ENCODE measurements at places on chromosomes 1 and 21.

DNA sequence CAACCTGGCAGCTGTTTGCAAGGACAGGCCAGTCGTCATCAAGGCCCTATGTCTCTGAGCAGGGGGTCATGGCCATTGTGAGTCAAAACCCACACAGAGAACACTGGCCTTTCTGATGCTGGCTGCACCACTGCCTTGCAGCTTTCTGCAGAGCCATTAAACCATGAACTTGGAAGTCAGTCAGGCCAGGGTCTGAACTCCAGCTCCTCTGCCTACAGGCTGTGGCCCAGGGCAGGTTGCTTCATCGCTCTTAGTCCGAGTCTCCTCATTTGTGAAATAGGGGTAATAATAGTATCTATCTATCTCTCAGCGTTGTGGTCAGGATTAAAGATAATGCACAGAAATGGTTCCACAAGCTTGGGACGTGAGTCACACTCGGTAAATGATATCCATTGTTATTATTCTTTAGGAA is 35.8 kb upstream of the HIVEP3 start:
- DNase-seq: no peak

- DNase-seq: no peak
These were observed 12.9 kb downstream of the CAMK2N1 start for GRCh38 chr1:20472860-20473711.

- no peak for DNase-seq
These were observed 409.9 kb upstream of the ESRRG start for GRCh38 chr1:217133092-217133491.

- DNase-seq: no peak
These were observed 5.7 kb downstream of the C1orf210 start for GRCh38 chr1:43279666-43280065.

DNA sequence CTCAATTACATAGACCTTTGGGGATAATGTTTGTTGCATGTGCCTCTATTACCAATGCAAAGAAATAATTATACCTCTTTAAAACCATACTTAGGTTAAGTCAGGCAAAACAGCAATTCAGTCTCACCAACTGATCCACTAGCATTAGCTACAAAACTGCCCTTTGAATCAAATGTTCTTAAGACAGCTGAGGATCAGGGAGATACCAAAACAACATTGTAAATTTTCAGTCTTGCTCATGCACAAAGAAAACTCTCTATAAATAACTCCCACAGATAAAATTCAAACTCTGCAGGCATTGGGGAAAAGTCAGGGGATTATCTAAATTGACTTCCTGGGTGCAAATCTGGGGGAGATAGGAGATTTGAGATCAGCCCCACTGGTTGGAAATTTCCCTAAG is 100.9 kb upstream of the DPT start:
- no peak for DNase-seq

- no peak for DNase-seq
These were observed 66.6 kb downstream of the SPATA6 start for GRCh38 chr1:48405400-48405799.

DNA sequence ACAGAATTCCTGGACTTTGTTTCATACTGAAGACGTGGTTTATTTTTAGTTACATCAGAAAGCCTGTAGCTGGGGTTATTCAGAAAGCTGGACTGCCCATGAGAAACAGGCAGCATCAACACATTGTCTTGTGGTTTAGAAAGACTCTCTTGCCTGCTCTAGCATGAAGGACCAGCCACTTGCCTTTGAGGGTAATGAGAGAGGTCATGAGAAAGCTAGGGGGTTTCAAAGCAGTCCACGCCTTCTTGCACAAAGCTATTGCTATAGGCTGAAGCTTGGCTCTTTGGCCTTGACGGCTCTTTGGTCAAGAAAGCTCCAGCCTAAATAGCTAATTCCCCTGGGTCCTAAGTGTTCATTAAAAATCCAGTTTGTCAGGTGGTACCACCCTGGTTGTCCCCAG is 208.1 kb downstream of the PRDM2 start:
- no peak for DNase-seq

DNA sequence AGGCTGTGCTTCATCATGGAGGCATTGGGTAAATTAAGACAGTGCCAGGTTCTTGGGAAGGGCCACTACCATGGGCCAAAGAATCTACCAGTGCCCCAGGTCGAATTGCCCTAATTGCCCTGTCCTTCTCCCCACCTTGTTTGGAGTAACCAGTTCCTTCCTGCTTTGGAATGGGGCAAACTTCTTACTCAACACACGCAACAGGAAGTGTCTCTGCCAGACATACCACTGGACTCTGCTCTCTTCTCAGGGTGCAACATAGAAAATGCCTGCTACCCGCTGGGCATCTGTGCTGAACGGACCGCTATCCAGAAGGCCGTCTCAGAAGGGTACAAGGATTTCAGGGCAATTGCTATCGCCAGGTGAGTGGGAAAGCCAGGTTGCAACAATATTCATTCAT is 15.8 kb downstream of the CDA start:
- no peak for DNase-seq

DNA sequence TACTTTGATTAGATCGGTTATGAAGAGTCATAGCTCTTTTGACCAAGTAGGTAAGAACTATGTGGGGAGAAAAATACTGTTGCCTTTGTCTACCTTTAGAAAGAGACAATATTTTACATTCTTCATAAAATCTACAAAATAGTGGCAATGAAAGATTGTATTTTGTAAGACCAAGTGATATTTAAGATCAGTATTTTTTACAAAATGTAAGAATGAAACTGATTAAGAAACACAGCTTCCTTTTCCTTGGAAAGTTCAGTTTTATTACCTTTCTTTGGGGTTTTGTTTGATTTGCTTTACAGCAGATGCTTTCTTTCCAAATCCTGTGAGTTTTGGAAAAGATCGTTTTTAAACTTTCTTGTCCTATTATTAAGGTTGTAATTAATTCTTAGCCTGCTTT is 69.8 kb downstream of the SLC35A3 start:
- DNase-seq: no peak

GRCh38 chr1:9128166-9128519 is 759 bp downstream of the GPR157 start:
- no peak for DNase-seq

GRCh38 chr1:201655243-201655642 is 116.3 kb downstream of the NAV1 start:
- DNase-seq: no peak

DNA sequence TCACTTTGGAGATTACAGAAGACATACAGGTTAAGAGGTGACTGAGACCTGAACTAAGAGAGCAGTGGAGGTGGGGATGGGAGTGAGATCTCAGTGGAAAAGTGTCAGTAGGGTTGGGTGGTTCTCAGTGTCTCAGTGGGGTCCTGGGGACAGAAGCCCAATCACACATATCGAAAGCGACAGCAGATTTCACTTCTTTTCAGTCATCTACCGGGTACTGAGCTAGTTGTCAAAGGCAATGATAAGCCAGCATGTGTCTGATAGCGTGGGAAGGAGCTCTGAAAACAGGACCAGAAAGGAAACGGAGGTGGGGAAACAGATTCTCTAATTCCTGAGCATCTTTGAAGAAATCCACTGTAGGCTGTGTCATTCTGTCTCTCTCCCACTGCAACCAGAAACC is 59.5 kb downstream of the RHOU start:
- no peak for DNase-seq

DNA sequence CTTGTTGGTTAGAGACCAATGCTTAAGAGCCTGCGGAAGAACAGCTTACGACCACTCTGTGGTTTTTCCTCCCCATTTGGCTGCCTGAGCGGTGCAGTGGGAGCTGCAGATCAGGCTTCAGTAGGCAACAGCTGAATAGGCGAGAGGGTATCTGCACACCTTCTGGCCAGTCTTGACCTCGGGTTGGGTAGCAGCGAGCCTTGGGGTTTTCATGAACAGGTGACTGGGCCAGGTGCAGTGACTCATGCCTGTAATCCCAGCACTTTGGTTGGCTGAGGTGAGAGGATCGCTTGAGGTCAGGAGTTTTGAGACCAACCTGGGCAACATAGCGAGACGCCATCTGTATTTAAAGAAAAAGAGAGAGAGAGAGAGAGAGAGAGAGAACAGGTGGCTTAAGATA is 41.0 kb downstream of the NENF start:
- no peak for DNase-seq

DNA sequence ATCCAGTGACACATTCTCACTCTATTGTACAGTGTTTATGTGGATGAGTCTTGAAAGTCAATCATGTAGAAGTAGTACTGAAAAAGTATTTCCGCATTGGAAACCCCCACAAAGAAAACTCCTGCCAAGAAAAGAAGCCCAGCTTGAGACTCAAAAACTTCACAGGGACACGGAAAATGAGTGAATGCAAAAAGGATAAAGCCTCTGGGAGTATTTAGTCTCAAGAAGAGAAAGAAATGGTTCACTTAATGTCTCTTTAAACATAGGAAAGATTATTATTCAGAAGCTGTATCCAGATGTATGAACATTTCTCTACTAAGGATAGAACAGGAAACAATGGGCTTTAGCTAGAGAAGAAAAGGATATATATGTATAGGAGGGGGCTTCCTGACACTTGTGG is 304.5 kb downstream of the BARHL2 start:
- no peak for DNase-seq

- DNase-seq: no peak
These were observed 24.2 kb upstream of the FAM20B start for GRCh38 chr1:179001451-179001850.

DNA sequence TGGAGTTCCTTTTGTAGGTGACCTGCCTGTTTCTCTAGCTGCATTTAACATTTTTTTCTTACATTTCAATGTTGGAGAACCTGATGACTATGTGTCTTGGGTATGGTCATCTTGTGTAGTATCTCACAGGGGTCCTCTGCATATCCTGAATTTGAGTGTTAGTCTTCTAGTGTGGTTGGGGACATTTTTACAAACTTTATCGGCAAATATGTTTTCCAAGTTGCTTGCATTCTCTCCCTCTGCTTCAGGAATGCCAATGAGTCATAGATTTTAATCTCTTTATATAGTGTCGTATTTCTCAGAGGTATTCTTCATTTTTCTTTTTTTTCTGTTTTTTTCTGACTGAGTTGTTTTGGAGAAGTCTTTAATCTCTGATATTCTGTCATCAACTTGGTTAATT is 684.0 kb downstream of the NCAM2 start:
- DNase-seq: no peak

DNA sequence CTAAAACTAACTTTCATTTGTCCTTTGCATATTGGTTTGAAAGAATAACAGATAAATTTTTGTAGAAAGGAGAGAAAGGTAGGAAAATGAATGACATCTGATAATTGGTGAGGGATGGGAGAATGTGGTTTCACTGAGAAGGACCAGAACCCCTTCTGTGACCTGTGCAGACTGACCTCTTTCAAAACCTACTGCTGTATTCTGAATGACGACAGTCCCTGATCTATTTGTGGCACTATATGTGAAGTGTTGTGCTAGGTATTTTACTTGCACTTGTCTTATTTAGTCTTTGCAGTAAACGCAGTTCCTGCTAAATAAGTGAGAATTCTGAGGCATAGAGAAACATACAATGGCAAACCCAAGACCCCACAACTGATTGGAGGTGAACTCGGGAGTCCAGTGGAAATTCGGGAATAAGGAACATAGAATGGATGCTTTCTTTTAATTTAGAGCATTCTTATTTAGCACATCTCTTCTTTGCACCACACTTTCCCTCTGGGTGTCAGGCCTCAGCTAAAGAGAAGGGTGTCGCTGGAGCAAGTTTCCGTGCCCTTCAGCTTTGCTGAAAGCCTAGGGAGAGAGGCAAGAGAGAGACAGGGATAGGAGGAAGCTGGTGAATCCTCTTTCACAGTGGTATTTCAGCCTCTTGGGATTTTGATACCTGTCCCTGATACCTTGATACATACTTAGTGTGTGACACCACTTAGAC is 230.2 kb downstream of the PAPPA2 start:
- DNase-seq: no peak

GRCh38 chr1:175866776-175867175 is 123.4 kb upstream of the TNR start:
- DNase-seq: no peak

GRCh38 chr1:168656485-168656884 is 72.5 kb downstream of the DPT start:
- DNase-seq: no peak

GRCh38 chr1:57894315-57894714 is 470.5 kb upstream of the DAB1 start:
- no peak for DNase-seq

DNA sequence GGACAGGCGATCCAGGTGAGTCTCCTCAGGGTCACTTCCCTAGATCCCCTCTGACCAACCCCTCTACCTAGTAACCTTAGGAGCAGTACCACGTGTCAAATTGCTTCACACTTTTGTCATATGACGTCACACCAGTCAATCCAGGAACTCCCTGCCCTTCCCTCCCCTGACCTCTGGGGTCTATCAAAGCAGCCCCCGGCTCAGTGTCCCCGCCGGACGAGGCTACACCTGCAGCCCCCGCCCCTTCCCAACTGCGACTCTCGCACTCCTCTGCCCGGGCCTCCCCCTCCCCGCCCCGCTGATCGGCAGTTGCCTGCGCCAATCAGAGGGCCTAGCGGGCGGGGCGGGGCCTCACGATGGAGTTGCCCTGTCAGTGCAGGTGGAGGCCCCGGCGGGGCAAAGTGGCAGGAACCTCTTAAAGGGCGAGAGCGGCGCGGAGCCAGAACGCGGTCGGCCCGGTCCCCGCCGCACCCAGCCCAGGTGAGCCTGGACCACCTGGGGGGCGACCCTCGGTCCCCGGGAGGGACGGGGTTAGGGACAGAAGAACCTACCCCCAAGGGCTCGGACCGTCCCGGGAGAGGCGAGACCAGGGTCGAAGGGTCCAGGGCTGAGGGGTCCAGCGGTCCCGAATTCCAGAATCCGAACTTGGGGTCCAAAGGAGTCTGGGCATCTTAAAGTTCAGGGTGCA is 27.5 kb upstream of the EPB41 start:
- peak; percentile 71 for DNase-seq

GRCh38 chr1:14817223-14818170 is 219.0 kb downstream of the KAZN start:
- DNase-seq: no peak

- DNase-seq: no peak
These were observed 125.0 kb downstream of the LYPLAL1 start for GRCh38 chr1:219298571-219299148.

- no peak for DNase-seq
These were observed 91.6 kb upstream of the CHODL start for GRCh38 chr21:18153063-18153462.

DNA sequence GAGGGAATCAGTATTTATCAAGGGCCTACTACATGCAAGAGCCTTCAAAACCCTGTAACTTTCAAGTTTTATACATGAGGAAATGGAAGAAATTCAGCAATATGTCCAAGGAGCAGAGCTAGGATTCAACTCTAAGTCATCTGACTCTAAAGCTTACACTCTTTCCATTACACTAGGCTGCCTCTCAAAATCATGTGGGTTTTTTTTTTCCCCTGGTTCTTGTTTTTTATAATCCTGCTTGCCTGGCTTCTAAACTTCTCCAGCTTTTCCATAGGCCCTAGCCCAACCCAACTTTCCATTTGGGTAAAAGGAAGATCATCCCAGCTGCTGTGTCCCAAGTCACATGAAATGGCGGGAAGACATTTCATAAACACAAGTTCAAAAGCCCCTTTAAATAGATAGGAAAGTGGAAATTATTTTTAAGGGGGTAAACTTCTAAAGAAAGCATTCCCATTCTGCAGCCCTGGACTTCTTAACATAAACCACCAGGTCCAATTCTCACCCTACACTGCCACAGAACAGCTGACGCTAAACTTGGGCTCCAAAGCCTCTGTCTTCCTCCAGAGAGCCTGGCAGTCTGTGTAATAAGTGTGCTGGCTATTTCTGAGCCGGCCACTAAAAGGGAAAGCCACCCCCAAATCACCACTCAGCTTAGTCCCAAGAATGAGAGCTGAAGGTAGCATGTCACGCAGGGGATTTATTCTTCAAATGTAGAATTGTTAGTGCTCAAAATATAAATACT is 46.9 kb downstream of the ITPKB start:
- DNase-seq: no peak

GRCh38 chr1:100164702-100165101 is 13.4 kb downstream of the LRRC39 start:
- DNase-seq: no peak

Measured in stimulated activated CD8-positive, alpha-beta memory T cell treated with anti-CD3 and anti-CD28 coated beads, Interleukin-15, amount 100 ng/mL, for 1 hour (primary cell).